Naive thymus-derived CD8-positive, alpha-beta T cell (primary cell): ENCODE measurements at places on chromosomes 5 and 9. TPM values are rescaled to one million over a fixed set of nuclear protein-coding genes. Genes with fewer than 3 reads are reported as not detected.

GRCh38 chr9:120713257-120714087 is 798 bp downstream of the MEGF9 start:
- DNase-seq: peak; percentile 18

GRCh38 chr5:141208478-141208877 is at the start of gene PCDHB12:
Gene PCDHB12 (plus strand): TSS chr5:141208719. CDS start chr5:141208908, 189 bp downstream.
- no peak for DNase-seq

DNA sequence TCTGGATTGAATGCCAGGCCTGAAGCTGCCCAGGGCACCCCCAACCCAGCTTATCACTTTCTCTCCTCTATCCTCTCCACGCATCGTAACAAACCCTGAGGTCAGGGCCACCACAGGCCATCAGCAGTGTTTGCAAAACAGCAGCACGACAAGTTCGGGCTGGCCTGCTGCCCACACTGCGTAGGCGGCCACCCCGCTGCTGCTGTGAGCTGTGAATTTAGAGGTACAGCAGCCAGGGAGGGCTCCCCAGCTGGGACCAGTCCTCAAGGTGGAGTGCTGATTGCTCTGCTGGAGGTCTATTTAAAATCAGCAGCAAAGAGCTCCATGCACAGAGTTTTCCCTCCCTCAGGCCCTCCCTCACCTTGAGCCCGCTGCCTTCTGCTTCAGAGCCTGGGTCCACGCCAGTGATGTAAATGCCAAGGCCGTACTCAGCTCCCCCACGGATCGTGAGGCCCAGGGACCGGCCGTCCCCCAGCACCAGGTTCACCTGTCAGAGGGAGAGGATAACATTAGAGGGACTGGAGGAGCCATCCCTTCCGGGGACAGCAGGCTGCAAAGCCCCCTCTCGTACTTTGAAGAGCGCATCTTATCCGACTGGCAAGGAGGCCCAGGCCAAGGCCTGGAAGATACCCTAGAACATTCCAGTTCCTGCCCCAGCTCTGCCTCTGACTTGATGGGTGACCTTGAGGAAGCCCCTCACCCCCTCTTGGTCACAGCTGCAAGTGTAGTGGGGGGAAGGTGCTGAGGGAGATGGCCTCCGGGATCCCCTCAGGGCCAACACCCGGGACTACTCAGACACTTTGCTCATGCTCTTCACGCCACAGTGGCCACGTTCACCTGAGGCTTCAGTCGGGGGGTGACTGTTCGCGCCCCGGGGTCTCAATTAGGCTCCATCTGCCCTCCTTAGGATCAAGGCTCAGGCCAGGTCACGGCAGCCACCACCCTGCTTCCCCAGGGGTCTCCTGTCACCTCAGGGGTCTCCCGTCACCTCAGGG is 39.1 kb downstream of the WHRN start:
- DNase-seq: no peak

Gene BTNL9
- total RNA-seq: 0.25 TPM

Gene OTP
- total RNA-seq: not detected
